ENCODE measurements at places on chromosomes 2 and 18.
A peak's percentile ranks its signal among the peaks of the same experiment; 100 is the strongest.

- DNase-seq: peak; percentile 77
Observed at GRCh38 chr2:102615620-102616436, 3.5 kb upstream of the SLC9A2 start.

- no peak for DNase-seq
Observed at GRCh38 chr2:32895424-32895823, 51.3 kb upstream of the LTBP1 start.

DNA sequence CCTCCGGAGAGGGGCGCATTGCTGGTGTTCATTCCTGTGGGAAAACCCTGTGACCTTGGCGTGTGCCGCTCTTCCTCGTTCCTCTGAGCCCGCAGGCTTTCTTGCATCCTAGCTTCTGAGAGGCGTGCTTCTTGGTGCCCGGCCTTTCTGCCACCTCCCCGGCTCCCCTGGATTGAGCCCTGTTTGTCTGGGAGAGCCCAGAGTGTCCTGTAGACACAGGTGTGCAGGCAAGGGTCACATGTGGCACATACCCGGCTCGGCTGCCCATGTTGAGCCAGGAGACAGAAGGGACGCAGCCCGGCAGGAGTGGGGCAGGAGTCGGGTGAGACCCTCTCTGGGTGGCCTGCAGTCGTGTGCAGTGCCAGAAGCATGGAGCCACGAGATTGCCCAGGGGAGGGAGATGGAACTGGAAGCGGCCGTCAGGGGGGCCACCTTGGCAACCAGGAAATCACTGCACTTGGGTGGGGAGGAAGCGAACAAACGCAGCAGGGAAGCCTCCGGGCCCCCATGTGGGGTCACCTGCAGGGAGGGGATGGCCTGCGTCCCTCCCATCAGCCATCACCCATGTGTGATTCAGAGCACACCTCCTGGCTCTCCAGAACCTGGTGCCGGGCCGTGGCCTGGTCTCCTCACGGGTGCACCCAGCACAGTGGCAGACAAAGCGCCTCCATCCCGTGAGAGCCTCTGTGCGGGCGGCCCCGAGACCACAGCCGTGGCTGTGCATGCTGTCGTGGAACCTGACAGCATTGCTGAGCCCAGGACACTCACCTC is 92.9 kb downstream of the SH3BP4 start:
- no peak for DNase-seq

- DNase-seq: no peak
Observed at GRCh38 chr2:157761520-157761919, 114.6 kb downstream of the ACVR1 start.

DNA sequence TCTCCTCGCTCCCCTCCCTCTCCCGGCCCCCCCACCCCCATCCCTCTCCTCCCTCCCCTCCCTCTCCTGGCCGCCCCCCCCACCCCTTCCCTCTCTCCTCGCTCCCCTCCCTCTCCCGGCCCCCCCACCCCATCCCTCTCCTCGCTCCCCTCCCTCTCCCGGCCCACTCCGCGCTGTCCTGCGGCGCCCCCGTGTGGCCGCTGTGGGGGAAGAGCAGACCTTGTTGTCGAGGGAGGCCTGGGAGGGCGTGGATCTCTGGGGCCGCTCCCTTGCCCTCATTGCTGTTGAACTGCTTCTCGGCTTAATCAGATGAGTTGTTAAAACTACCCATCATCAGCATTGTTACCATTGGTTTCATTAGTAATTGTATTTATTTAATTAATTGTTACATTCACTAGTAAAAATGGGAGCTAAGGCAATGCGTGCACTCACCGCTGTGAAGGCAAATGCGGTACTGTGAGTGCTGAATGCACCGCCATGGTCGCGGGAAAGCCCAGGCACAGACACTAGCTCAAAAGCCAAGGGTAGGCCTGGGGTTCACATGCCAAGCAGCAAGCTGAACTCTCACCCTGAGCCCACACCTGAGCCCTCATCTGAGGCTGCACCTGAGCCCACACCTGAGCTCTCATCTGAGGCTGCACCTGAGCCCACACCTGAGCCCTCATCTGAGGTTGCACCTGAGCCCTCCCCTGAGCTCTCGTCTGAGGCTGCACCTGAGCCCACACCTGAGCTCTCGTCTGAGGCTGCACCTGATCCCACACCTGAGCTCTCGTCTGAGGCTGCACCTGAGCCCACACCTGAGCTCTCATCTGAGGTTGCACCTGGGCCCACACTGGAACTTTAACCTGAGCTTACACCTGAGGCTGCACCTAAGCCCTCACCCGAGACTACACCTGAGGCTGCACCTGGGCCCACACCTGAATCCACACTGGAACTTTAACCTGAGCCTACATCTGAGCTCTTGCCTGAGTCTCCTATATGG is 8.8 kb downstream of the RTP5 start:
- DNase-seq: peak; percentile 88

Measured in suppressor macrophage treated with lipopolysaccharide for 4 hours (primary cell).